Type B pancreatic cell (in vitro differentiated cells): ENCODE measurements at places on chromosomes 16 and 17. TPM values are rescaled to one million over a fixed set of nuclear protein-coding genes. Genes with fewer than 3 reads are reported as not detected.

DNA sequence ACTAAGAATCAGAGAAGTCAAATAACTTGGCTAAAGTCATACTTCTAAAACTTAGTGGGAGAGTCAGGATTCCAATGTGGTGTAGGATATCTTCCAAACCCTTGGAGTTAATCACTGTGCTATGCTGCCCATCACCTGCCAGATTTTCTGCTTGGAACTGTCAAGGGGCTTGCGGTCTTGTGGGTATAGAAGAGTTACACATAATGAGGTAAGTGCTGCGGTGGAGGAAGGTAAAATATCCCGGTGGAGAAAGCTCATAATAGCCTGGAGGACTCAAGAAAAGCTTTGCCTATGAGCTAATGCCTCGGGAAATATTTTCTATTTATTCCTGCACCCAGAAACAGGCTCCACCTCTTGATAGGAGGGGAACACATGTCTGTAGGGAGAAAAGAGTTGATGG, 195.6 kb downstream of the UTP18 start:
- H3K27me3 ChIP-seq: peaks cover 5% of the 10 kb centered on the region
- no peaks in the 10 kb centered on the region for H3K36me3 ChIP-seq
- H3K27ac ChIP-seq: no peak overlapping the region

- peaks cover 6% of the 10 kb centered on the region for H3K36me3 ChIP-seq
- peaks cover 6% of the 10 kb centered on the region for H3K4me1 ChIP-seq
- no peak for DNase-seq
- H3K4me3 ChIP-seq: no peak overlapping the region
These were observed 54.1 kb downstream of the B9D1 start for GRCh38 chr17:19308398-19308797.

- no peak overlapping the region for H3K27ac ChIP-seq
- H3K27me3 ChIP-seq: peaks cover 29% of the 10 kb centered on the region
- DNase-seq: no peak
- H3K36me3 ChIP-seq: no peaks in the 10 kb centered on the region
- H3K4me3 ChIP-seq: no peak overlapping the region
These were observed 9.1 kb upstream of the CHMP6 start for GRCh38 chr17:80982426-80982974.

DHRS7C gene
- not detected in 2 replicates for total RNA-seq

DNA sequence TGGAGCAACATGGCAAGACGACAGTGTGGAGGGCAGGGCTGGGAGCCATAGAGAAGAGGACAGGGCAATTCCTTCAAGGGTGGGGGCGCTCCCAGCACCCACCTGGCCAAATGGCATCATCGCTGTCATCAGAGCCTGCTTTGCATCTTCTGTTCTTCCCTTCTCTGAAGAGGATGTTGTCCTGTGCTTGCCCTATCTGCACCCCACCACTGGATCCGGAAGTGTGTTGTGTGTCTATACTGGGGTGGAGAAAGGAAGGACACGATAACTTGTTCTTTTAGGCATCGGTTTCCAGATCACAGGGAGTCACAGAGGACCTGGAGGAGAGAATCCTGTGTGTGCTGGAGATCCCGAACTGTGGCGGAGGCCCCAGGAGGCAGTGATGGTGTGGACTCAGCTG, 25.7 kb upstream of the ANKRD40CL start:
- H3K27ac ChIP-seq: no peak overlapping the region
- no peak overlapping the region for H3K4me3 ChIP-seq
- H3K27me3 ChIP-seq: no peaks in the 10 kb centered on the region

KLHL10 gene
- total RNA-seq: 0.24 TPM in 1 of 2 replicates, not detected in the other

CDH11 gene
- total RNA-seq: 34.5 and 287 TPM in 2 replicates

DNA sequence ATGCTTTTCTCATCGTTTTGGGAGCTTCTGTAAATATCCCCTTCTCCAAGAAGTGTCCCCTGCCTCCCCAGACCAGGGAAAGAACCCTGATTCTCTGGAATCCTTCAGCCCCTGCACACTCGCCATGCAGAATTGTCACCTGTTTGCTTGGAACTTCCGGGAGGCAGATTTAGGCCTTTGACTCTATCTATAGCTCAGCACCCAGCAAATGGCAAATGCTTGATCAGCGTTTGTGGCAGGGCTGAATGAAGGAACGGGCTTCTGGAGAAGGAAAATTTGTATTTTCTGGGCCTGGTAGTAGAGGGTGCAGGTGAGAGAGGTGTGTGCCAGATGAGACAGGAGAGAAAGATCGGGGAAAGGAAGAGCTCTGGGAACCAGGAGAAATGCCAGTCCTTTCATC, 18.3 kb upstream of the CACNG4 start:
- no peaks in the 10 kb centered on the region for H3K36me3 ChIP-seq
- H3K27ac ChIP-seq: no peak overlapping the region
- H3K4me3 ChIP-seq: no peak overlapping the region
- peaks cover 53% of the 10 kb centered on the region for H3K4me1 ChIP-seq
- H3K27me3 ChIP-seq: peaks cover 20% of the 10 kb centered on the region

GRCh38 chr17:55453839-55454557, 32.4 kb upstream of the MMD start:
- no peak overlapping the region for H3K4me3 ChIP-seq
- no peaks in the 10 kb centered on the region for H3K36me3 ChIP-seq
- peaks cover 58% of the 10 kb centered on the region for H3K4me1 ChIP-seq
- no peaks in the 10 kb centered on the region for H3K27me3 ChIP-seq
- DNase-seq: no peak

GRCh38 chr16:72940886-72941285, 107.0 kb downstream of the ZFHX3 start:
- peaks cover 25% of the 10 kb centered on the region for H3K36me3 ChIP-seq
- no peaks in the 10 kb centered on the region for H3K27me3 ChIP-seq
- peaks cover 56% of the 10 kb centered on the region for H3K4me1 ChIP-seq
- no peak for DNase-seq
- H3K4me3 ChIP-seq: no peak overlapping the region

RNF222 gene
- total RNA-seq: 0.24 and 1.1 TPM in 2 replicates

ZG16 gene
- 0.85 and 1.5 TPM in 2 replicates for total RNA-seq

DNA sequence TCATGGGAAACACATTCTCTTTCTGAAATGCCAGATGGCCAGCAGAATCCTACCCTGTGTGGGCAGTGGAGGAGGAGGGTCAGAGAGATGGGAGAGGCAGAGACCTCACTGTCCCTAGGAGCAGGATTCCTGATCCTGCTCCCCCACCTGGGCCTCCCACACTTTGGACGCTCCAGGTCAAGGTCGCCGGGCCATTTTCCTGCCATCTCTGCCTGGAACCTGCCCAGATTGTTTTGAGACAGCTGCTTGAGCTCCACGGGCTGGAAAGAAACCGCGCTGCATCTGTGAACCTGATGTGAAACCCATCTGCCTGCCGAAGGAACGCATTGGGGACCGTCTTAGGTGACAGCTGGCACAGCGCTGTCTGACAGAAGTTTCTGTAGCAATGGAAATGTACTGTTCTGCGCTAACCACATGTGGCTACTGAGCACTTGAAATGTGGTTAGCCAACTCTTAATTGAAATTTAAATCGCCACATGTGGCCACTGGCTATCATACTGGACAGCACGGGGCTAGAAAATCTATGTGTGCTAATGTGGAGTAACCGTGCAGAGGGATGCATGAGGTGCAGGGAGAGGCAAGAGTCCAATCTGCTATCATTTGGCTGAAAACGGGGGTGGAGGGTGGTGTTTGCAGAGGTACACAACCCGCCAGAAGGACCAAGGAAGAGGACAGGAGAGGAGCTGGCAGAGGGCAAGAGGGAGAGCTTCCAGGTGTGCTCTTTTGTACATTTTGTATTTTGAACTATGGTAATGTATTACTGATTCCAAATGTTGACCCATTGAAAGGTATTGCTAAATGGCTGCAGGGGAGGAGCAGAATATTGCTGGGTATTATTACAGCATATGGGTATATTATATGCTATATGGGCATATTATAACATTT, 15.4 kb upstream of the NUBP1 start:
- H3K27me3 ChIP-seq: no peaks in the 10 kb centered on the region
- no peaks in the 10 kb centered on the region for H3K4me1 ChIP-seq
- H3K4me3 ChIP-seq: no peak overlapping the region

CLN3 gene
- 36.0 and 56.3 TPM in 2 replicates for total RNA-seq

GRCh38 chr16:89168381-89169189, 3.0 kb upstream of the CDH15 start:
- no peak for DNase-seq
- H3K27ac ChIP-seq: no peak overlapping the region
- H3K4me1 ChIP-seq: peaks cover 13% of the 10 kb centered on the region
- peaks cover 8% of the 10 kb centered on the region for H3K27me3 ChIP-seq
- no peaks in the 10 kb centered on the region for H3K36me3 ChIP-seq
